ENCODE measurements at places on chromosomes 3 and 15. TPM values are rescaled to one million over a fixed set of nuclear protein-coding genes. Genes with fewer than 3 reads are reported as not detected.

Gene MAN2C1
- total RNA-seq = 105 TPM

Gene SLC28A1
- not detected for total RNA-seq

DNA sequence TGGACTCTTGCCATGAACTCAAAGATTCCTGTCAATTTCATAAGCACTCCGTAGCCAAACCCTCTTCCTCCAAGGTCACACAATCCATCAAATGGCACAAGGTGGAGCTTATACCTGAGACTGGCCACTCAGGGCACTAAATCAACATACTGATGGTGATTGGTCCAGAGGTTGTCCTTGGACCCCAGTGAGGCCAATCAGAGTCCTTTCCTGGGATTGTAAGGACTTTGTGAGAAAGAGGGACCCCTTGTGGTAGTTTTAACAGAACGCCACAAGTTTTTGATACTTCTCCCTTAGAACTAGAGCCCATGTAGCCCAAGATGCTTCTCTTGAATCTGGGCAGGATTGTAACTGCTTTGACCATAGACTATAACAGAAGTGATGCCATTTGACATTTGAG lies 44.4 kb upstream of the LARS2 start:
- H3K4me3 ChIP-seq = no peak overlapping the region
- peaks cover 6% of the 10 kb centered on the region for H3K4me1 ChIP-seq
- peaks cover 7% of the 10 kb centered on the region for H3K27me3 ChIP-seq
- no peaks in the 10 kb centered on the region for H3K36me3 ChIP-seq
- DNase-seq = no peak

Gene TPRG1
- 3.0 TPM for total RNA-seq

- no peaks in the 10 kb centered on the region for H3K4me1 ChIP-seq
- DNase-seq = no peak
- H3K4me3 ChIP-seq = no peak overlapping the region
- no peaks in the 10 kb centered on the region for H3K27me3 ChIP-seq
- no peak overlapping the region for H3K27ac ChIP-seq
- H3K36me3 ChIP-seq = peaks cover 19% of the 10 kb centered on the region
Observed at GRCh38 chr15:65008983-65009382, 19.3 kb upstream of the SPG21 start.

Gene MED12L
- total RNA-seq = 2.4 TPM

GRCh38 chr3:58119186-58119585 lies 91.6 kb downstream of the DNASE1L3 start:
- DNase-seq = no peak
- H3K36me3 ChIP-seq = peaks cover 31% of the 10 kb centered on the region
- no peaks in the 10 kb centered on the region for H3K27me3 ChIP-seq
- no peak overlapping the region for H3K4me3 ChIP-seq
- no peak overlapping the region for H3K27ac ChIP-seq
- H3K4me1 ChIP-seq = peaks cover 25% of the 10 kb centered on the region

DNA sequence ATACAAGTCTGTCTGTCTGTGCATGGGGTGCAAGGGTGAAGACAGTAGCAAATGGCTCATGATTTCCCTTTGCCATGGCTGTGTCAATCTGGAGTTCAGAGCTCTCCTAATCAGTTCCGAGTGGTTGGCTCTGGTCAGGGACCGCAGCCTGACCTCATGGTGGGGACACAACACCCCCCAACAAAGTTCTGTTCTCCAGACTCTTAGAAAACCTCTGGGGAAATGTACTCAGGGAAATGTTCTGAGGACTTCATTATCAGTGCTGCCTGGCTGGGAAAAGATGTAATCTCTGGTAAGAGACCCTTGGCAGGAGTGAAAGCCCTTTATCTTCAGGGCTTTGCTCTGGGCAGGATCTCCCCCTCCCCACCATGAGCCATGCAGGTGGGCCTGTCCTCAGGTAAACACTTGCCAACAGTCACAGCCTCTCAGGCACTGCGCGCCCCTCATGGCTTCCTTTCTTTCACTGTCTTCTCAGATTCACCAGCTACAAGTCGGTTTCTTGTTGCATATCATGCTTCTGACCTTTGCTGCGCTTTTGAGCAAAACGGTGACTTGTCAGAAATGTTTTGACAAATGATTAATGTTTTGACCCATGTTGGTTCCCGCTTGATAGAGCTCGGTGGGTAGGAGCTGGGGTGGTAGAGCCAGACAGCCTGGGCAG lies 95.5 kb downstream of the ST6GAL1 start:
- H3K4me1 ChIP-seq = peaks cover 16% of the 10 kb centered on the region
- H3K27ac ChIP-seq = peak overlapping the region; percentile 46

- H3K27ac ChIP-seq = peak overlapping the region; percentile 98
- H3K4me1 ChIP-seq = peaks cover 77% of the 10 kb centered on the region
- no peaks in the 10 kb centered on the region for H3K27me3 ChIP-seq
- DNase-seq = no peak
- peak overlapping the region; percentile 57 for H3K4me3 ChIP-seq
Observed at GRCh38 chr15:99438691-99439523, 126.9 kb upstream of the MEF2A start.

DNA sequence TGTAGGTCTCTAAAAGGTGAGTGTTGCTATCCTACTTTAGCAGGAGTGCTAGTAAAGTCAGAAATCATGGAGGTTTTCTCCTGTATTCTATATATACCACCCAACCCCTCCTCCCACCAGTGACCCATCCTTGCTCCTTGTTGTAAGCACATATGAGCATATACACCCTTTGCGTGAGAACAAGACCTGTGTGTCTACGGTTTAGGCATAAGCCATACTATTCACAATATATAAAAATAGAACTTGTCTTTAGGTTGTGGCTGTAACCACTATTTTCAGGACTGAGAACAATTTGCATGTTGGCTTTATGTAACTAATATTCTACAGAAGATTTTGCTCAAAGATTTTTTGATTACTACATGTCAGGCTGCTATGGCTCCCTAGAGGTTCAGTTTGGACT lies 59.1 kb upstream of the TOP2B start:
- H3K4me3 ChIP-seq = no peak overlapping the region
- H3K27ac ChIP-seq = no peak overlapping the region
- H3K27me3 ChIP-seq = no peaks in the 10 kb centered on the region
- peaks cover 4% of the 10 kb centered on the region for H3K4me1 ChIP-seq
- peaks cover 22% of the 10 kb centered on the region for H3K36me3 ChIP-seq
